Stimulated activated CD8-positive, alpha-beta memory T cell treated with anti-CD3 and anti-CD28 coated beads, Interleukin-12 subunit alpha, Interleukin-12 subunit beta, amount 100 ng/mL, for 4 hours (primary cell): ENCODE measurements at places on chromosomes 13 and 19.
A peak's percentile ranks its signal among the peaks of the same experiment; 100 is the strongest.

GRCh38 chr19:45251452-45252354, 632 bp downstream of the MARK4 start:
- DNase-seq: no peak

- no peak for DNase-seq
Observed at GRCh38 chr13:112931028-112931934, 37.7 kb upstream of the MCF2L start.

GRCh38 chr13:88257706-88258105, 586.5 kb downstream of the SLITRK5 start:
- DNase-seq: no peak

DNA sequence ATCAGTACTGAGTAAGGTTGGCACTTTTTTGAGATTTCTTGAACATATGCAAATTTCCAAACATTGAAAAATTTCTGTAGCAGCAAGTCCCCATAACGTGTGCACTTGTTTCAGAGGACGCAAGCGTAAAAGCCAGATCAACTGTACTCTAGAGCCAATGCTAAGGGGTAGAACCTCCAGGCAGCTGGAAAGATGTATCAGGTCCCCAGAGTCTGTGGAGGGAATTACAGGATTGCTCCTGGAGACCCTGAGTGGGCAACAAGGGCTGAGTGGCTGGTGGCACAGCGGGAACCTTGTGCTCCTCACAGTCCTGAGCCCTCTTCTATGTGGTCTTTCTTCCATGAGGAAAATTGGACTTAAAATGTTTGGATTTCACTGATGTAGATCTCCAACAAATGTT, 53.9 kb upstream of the AMER2 start:
- DNase-seq: no peak

GRCh38 chr19:6233056-6233826, 46.5 kb downstream of the MLLT1 start:
- DNase-seq: no peak

GRCh38 chr13:57314897-57315520, 148.0 kb downstream of the PRR20E start:
- no peak for DNase-seq

GRCh38 chr19:58350871-58351557, 2.3 kb downstream of the A1BG start:
- no peak for DNase-seq

DNA sequence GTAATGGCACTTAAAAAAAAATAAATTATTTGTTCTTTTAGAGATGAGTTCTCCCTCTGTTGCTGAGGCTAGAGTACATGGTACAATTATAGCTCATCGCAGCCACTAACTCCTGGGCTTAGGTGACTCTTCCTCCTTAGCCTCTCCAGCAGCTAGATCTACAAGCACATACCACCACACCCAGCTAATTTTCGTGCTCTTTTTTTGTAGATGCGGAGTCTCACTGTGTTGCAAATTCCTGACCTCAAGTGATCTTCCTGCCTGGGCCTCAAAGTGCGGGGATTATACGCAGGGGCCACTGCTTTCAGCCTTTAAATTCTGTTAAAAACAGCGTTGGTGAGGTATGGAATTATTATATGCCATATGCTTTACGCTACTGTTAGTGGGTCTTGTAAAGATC, 2034.0 kb downstream of the OLFM4 start:
- no peak for DNase-seq

DNA sequence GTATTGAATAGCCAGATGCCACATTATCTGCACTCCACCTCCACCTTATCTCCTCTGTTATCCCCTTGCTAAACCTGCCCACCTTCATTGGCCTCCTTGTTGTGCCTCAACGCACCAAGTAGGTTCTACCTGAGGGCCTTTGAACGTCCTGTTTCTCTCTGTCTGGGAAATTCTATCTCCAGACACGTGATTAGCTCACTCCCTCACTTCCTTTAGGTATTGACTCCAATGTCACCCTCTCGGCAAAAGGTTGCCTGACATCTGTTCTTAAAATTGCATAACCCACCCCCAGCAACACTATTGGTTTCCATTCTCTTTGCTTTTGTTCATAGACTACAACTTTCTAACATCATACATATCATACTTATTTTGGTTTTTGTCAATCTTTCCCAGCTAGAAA, 56.5 kb upstream of the MEDAG start:
- no peak for DNase-seq

- DNase-seq: no peak
Observed at GRCh38 chr13:20672772-20673171, 30.7 kb upstream of the IL17D start.

DNA sequence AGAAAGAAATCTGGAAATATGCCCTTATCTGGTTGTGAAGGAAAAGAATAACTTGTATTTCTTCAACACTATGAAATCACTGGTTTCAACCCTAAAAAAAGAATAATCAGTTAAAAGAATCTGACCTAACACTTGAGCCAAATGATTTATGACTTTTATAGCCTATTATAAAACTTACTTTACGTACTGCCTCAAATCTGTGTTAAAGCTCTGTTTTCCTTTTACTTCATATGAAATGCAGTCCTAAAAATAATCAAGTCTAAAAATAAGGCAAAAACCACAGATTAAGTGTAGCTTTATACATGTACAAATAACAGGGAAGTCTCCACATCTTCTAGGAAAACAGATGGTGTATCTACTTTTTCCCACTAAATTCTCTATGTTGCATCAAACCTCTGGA, 101.3 kb downstream of the VWA8 start:
- DNase-seq: no peak

GRCh38 chr19:36939153-36939552, 23.0 kb downstream of the ZNF568 start:
- no peak for DNase-seq

DNA sequence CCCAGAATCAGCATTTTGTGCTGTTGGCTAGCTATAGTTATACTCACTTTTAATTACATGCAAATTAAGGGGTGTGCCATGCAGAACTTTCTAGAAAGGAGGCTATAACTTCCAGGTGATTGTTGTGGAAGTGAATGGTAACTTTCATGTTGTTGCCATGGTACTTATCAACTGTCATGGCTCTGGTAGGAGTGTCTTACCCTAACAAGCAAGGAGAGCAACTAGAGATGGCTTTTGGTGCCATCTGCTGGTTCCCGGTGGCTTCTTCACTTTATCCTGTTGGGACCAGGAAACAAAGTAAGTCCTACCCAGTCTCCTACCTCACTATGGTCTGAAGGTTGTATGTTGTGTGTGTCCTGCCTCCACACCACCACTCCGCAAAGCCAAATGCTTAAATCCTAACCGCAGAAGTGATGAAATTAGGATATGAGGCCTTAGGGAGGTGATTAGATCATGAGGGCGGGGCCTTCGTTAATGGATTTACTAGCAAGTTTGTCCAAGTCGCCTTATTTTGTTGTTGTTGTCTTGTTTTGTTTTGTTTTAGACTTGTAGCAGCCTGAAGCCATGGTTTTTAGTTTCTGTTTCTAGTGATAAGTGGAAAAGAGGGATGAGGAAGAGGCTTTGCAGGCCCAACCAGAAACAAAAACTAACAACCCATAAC, 22.6 kb downstream of the FBXL12 start:
- peak; percentile 66 for DNase-seq

- DNase-seq: no peak
Observed at GRCh38 chr19:44024900-44025216, 321 bp upstream of the ZNF222 start.

DNA sequence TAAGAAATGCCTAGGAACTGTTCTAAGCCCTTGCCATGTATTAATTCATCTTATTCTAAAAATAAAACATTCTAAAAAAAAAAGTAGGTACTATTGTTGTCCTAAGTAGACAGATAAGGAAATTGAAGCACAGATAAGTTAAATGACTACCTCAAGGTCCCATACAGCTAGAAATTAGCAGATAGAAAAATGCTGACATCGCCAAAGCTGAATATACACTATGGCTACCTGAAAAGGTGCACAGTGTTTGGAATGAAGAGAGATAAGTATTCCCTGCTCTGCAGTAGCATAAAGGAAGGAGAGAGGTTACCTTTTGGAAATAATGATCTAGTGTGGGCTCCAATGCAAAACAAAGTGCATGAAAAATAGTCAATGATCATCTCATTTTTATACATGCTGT, 65.3 kb downstream of the DCT start:
- no peak for DNase-seq

GRCh38 chr13:106443607-106444322, 91.7 kb downstream of the EFNB2 start:
- no peak for DNase-seq

GRCh38 chr13:85520445-85520844, 278.8 kb downstream of the SLITRK6 start:
- no peak for DNase-seq

DNA sequence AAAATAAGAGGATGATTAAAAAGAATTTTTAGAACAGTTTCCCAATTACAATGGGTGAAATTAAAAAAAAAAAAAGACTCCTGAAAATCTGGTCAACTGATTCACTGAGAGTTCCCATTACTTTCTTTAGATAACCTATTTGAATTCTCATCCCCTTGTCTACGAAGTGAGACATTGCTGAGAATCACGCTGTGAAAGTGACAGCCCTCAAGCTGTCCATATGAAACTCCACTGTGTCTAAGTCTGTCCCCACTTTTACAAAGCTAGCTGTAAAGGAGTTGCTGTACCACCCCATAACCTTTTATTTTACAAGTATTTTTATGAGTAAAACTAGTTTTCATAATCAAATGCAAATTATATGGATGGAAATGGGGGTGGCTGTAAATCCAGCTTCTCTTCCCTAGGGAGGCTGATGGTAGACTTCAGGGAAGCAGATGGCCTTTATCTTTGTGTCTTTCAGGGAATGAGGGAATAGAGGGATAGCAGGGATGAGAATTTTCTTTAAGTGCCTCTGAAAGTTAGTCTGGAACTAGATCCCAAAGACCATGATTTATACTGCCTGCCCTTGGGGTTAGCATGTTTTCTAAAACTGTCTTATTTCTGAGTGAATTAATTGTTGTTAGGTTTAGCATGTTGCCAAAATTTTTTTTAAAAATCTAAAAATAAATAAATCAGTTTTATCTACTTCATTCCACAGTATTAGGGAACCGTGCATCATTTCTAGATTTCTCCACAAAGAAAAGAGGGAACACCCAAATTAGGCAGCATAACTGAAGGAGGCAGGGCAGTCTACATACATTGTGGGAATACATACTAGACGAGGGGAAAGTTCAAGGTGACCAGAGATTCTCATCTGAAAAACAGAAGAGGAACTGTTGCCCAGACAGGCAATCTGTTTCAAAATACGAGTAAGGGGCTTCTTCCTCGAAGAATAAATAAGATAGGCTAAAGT, 1219.1 kb downstream of the UQCRFS1 start:
- DNase-seq: no peak

GRCh38 chr13:97257800-97258799, 36.0 kb downstream of the MBNL2 start:
- no peak for DNase-seq

GRCh38 chr19:48716562-48717291, 2.8 kb downstream of the MAMSTR start:
- no peak for DNase-seq

DNA sequence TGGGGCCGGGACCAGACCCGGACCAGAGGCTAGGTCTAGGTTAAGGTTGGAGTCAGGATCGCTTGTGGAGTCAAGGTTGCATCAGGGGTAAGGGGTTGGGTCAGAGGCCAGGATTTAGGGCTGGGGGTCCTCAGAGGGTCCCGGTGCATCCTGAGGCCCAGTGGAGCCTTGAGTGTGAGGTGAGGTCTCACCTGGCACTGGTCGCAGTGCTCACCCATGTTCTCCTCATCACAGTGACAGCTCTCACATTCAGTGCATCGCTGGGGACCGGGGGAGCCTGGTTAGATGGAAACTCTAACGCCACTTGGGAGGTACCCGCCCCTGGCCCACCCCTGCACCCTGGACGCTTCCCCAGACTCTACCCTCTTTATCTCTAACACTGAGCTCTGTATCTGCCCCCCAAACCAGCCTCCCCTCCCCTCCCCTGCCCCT, 3.1 kb downstream of the HRC start:
- no peak for DNase-seq

- no peak for DNase-seq
Observed at GRCh38 chr19:51593138-51593890, 22.2 kb downstream of the ZNF175 start.

GRCh38 chr19:55579766-55580621, 654 bp downstream of the ZNF579 start:
- no peak for DNase-seq

DNA sequence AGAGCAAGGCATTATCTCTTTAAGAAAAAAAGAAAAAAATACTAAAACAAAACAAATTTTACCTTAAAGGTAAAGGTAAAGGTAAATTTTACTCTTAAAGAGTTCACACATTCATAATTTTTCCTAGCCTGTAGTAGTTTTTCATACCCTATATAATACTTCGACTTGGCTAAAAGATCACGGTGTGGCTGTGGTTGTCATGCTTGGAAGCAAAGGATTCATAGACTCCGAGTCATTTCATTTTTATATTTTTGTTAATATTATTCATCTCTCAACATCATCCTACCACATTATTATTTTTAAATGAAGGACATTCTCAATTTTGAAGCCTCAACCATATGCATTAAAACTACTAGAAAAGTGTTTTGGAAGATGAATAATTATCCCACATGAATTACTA, 52.7 kb downstream of the PIBF1 start:
- DNase-seq: no peak

DNA sequence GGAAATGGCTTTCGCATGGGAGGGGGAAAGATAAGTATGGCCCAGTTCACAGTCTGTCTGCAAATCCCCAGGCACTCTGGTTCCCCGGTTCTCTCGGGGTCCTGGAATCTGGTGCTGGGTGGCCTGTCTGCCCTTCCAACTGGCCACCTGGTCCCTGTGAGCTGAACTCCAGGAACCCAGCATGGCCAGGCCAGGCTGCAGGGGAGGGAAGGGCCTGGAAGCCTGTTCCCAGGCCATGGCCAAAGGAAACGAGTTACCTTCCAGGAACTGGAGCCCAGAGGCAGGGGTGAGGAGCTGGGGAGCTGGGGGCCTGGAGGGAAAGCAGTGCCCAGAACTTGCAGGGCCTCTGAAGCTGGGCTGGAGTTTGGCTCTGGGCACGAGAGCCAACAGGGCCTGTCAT, 19.1 kb upstream of the PNMA8C start:
- no peak for DNase-seq

GRCh38 chr19:54114340-54115108, 933 bp downstream of the TFPT start:
- peak; percentile 13 for DNase-seq

GRCh38 chr19:50171752-50172151, 8.7 kb upstream of the IZUMO2 start:
- DNase-seq: no peak
